ENCODE measurements at places on chromosomes 16 and 17.

DNA sequence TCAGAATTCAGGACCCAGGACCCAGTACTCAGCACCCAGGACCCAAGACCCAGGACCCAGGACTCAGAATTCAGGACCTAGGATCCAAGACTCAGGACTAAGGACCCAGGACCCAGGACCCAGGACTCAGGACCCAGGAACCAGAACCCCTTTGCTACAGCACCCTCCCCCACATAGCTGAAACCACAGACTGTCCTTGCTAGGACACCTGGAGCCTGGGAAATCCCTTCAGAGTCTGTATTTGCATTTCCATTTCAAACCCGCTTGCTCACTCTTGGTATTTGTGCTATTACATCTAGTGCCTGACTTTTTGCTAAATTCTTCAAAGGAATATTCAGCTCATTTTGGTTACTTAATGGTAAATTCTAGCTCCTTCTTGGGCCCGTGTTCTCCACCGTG, 275.8 kb upstream of the MAF start:
- no peak for DNase-seq

DNA sequence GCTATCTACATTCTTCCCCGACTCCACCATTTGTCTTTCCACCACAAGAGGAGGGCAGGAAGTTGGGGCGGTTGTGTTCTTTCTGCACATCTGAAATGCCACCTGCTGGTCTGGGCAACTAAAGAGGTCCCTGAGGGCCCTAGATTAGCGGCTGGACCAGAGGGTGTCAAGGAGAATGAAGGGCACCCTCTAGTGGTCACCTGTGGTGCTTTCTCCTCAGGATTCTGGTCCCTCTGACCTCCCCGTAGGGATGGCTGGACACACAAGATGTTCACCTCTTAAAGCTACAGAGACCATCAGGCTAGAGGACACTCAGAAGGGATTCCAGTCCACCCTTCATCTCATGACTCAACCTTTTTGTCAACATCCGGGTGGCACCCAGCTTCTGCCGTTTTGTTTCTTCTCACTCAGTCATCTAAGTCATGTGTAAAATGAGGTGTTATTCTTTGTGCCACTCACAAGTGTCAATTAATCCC, 2.9 kb upstream of the SCIMP start:
- DNase-seq = peak; percentile 27

- no peak for DNase-seq
These were observed 51.4 kb upstream of the ARHGAP44 start for GRCh38 chr17:12737740-12738469.

- no peak for DNase-seq
These were observed 24.6 kb downstream of the RPH3AL start for GRCh38 chr17:327971-328370.

- no peak for DNase-seq
These were observed 119.6 kb downstream of the PPM1E start for GRCh38 chr17:58875261-58875660.

- no peak for DNase-seq
These were observed 7.5 kb upstream of the CALB2 start for GRCh38 chr16:71350821-71351557.

DNA sequence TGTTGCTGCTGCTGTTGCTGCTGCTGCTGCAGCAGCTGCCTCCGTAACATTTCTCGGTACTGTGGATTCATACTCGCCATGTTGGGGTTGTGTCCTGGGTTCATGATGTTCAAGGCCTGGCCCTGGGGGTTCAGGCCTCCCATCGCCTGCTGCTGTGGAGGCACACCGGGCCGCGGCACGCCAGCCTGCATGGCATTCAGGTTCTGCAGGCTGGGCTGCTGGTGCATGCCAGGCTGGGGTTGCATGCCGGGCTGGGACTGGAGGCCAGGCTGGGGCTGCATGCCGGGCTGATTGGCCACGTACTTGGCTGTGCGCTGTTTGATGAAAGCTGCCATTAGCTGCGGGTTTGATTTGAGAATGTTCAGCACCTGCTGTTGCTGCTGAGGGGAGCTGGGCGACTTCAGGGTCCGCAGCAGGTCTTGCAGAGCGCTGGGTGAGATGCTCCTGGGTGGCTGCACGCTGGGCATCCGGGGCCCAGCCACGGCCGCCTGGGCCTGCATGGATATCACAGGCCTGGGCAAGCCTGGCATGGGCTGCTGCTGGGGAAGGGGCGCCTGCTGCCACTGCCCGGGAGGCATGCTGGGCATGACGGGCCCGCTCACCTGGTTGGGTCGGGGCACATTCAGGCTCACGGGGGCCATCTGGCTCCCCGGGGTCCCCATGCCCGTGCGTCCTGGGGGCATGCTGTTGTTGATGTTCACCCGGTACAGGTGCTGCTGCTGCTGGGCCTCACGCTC, 11.3 kb upstream of the TRAP1 start:
- no peak for DNase-seq

GRCh38 chr17:78147315-78147998, 1.3 kb downstream of the C17orf99 start:
- no peak for DNase-seq

- DNase-seq = no peak
These were observed 1.3 kb upstream of the ACLY start for GRCh38 chr17:41919840-41920579.

DNA sequence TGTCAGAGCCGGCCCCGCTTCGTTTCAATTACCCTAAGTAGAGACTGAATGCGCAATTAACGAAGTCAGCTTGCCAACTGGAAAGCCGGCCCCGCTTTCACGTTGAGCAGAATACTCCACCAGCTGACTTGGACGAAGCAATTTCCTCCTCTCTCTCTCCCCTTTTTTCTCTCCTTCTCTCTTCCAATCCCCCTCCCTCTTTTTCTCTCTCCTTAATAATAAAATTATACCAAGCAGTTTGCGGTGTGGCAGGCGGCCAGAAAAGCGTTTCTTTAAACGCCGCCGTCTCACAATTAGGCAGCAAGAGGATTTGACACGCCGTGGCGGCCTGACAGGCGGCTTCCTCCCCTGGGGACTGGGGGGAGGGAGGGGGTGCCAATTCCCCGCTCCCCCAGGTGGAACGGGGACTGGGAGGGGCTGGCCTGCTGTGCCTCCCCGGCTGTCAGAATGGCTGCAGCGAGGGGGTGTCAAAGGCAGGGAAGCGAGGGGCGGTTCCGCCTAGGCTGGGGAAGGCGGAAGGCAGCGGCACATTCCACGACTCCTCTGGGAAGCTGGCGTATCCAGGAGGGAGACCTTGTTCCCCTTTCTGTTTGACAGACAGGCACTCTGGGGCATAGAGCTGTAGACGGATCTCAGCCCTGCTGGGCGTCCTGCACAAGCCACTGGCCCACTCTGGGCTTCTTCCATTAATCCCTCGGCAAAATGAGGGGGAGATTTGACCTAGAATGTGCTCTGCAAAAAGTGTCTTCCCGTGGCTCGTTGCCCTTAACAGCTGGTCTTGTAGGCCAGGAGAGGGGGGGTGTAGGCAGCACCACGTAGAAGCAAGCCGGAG, 52.7 kb downstream of the SREBF1 start:
- DNase-seq = no peak

DNA sequence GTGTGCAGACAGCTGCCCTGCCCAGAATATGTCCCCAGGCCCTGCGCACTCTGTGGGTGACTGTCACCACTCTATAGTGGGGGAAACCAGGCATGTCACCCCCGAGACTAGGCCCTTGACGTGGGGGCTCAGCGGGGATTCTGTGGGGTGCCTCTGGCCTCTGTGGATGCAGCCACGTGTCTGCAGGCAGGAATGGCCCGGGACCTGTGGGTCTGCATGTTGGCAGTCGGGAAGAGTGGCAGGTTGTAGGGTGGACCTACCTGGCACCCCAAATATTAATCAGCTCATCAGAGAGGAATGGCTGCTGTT, 954 bp downstream of the IL32 start:
- no peak for DNase-seq

DNA sequence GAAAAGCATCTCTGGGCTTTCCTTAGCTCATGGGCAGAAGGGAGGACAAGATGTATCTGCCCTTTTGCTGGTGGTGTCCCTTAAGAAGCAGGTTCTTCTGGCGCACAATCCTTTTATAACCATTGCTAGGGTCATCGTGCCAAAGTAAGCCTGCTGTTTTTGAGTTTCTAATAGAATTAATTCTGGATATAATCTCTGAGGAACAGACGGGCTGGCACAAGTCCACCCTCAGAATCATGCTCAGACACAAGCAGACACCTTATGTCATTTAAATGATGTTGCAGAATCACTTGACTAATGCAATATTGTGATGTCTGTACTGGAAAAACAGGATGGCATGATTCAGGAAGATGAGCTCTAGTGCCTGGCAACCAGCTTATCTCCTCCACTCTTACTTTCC, 18.8 kb upstream of the MMD start:
- no peak for DNase-seq

- DNase-seq = no peak
These were observed 4.5 kb downstream of the ALKBH5 start for GRCh38 chr17:18187821-18188761.

- no peak for DNase-seq
These were observed 28.2 kb downstream of the ZFHX3 start for GRCh38 chr16:73019457-73020362.

DNA sequence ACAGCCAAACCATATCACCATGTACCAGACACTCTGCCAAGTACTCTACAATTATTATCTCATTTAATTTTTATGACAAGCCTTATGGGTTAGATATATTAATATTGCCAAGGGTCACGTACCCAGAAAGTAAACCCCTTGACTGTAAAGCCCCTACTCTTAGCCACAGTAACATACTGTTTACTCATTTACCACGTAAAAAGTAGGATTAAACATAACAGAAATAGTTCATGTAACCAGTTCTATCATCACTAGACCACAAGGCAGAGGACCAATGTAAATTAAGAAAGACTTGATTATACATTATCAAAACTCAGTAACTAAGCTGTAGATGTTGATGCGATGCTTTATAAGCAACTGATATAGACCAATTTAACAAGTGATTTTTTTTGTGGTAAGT, 101.5 kb upstream of the CNTNAP4 start:
- DNase-seq = no peak

DNA sequence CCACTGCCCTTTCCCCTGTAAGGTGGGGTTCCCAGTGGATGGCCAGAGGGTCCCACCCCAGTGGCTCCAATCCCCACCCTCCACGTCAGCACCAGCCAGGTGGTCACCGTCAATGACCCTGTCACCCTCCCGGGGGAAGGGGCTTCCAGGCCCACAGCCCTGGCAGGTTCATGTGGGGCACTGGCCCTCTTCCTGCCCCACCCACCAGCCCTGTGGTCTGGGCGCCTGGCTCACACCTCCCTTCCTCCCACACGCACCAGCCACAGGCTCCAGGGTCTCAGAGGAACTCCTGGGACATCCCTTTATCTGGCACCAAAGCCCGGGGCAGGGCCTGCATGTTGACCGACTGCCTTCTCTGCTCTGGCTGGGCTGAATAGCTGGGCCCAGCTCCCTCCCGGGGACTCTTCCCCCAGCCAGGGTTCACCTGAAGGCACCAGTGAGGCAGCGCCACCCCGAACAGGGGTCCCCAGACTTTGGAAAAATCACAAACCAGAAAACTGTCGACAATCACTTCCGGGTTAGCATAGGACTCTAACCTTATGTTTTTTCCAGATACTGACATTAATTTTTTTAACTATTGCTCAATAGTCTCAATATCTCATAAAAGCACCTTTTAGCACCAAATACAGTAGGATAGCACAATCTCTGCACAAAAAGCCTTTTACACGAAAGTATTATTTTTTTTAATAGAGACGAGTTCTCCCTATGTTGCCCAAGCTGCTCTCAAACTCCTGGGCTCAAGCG, 21.9 kb upstream of the ZC3H18 start:
- no peak for DNase-seq

- no peak for DNase-seq
These were observed 11.4 kb downstream of the CHST4 start for GRCh38 chr16:71537643-71538042.
